ENCODE measurements at places on chromosomes 12 and 14.

- no peaks in the 10 kb centered on the region for H3K36me3 ChIP-seq
- H3K4me3 ChIP-seq: no peak overlapping the region
- no peaks in the 10 kb centered on the region for H3K27me3 ChIP-seq
- peaks cover 15% of the 10 kb centered on the region for H3K4me1 ChIP-seq
Measured at GRCh38 chr12:47721431-47721973, 3.8 kb downstream of the ENDOU start.

DNA sequence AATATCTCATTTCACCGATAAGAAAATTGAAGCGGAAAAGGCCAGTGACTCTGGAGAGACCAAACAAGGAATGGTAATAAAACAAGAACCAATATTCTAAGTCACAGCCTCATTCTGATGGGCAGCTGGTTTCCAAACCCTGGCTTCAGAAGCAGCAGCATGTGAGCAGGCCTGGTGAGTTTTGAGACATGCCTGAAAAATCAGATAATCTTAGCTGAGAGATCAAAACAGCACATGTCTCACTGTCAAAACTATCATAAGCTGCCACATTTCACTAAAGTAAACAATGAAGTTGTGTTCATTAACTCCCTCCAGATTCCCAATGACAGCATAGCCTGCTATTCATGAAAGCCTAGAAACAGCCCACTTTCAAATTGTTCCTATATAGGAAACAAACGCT is 36.5 kb downstream of the CIT start:
- H3K36me3 ChIP-seq: no peaks in the 10 kb centered on the region
- no peak overlapping the region for H3K4me3 ChIP-seq
- H3K27me3 ChIP-seq: no peaks in the 10 kb centered on the region

GRCh38 chr14:58637040-58637390 is 747 bp upstream of the DACT1 start:
- peak overlapping the region; percentile 37 for H3K4me3 ChIP-seq
- no peak for DNase-seq
- H3K4me1 ChIP-seq: no peaks in the 10 kb centered on the region
- H3K27me3 ChIP-seq: no peaks in the 10 kb centered on the region
- no peak overlapping the region for H3K27ac ChIP-seq
- no peaks in the 10 kb centered on the region for H3K36me3 ChIP-seq

- no peaks in the 10 kb centered on the region for H3K27me3 ChIP-seq
- DNase-seq: no peak
- no peak overlapping the region for H3K4me3 ChIP-seq
- H3K27ac ChIP-seq: no peak overlapping the region
Measured at GRCh38 chr12:132066345-132066685, 77.8 kb downstream of the DDX51 start.

DNA sequence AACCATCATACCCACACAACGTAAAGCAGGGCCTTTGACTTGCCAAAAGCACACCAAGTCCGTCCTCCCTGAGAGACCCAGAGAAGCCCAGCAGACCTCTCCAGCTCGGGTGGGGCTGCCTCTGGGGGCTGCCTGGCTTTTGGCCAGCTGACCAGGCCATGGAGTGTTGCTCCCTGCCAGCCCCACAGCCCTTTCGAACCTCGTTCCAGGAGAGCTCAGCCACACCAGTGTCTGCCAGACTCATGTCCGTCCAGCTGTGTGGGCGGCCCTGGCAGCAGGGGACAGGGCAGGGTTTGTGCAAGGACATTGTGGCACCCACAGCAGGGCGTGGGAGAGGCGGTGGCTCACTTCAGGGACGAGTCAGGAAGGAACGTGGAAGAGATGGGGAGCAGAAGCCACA is 22.6 kb upstream of the IRF2BPL start:
- 0 out of 2 replicates have a peak, but pooled peaks cover 4% of the 10 kb centered on the region for H3K4me1 ChIP-seq
- no peak for DNase-seq
- no peaks in the 10 kb centered on the region for H3K27me3 ChIP-seq
- no peak overlapping the region for H3K4me3 ChIP-seq
